Stimulated activated CD4-positive, alpha-beta T cell treated with anti-CD3 and anti-CD28 coated beads, Interleukin-1b, Interleukin-23, amount 100 ng/mL, for 1 hour (primary cell): ENCODE measurements at places on chromosomes 1 and 21.

GRCh38 chr1:43671626-43672330 lies 21.8 kb downstream of the KDM4A start:
- DNase-seq = no peak

- DNase-seq = no peak
Measured at GRCh38 chr1:51960262-51960661, 30.2 kb downstream of the RAB3B start.

GRCh38 chr21:45806042-45806441 lies 162.5 kb downstream of the PCBP3 start:
- no peak for DNase-seq

DNA sequence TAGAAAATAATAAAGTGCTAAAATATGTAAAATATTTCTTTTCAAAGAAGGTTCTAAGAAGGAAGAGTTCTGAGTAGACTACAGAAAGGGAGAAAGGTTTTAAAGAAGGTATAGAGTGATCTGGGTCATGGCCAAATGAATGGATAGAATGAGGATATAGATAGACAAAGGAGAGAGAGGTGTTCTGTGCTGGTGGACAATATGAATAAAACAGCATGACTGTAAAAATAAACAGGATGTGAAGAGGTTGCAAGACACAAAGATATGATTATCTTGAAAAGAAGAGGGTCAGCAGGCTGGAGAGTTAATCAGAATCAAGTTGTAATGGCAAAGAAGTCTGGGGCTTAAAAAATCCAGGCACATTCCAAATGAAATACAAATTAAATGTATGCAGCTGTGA lies 86.7 kb upstream of the GNG4 start:
- no peak for DNase-seq

GRCh38 chr1:52403566-52404115 lies 582 bp downstream of the ORC1 start:
- peak; percentile 10 for DNase-seq

- no peak for DNase-seq
Measured at GRCh38 chr1:170768929-170769328, 105.0 kb downstream of the PRRX1 start.

DNA sequence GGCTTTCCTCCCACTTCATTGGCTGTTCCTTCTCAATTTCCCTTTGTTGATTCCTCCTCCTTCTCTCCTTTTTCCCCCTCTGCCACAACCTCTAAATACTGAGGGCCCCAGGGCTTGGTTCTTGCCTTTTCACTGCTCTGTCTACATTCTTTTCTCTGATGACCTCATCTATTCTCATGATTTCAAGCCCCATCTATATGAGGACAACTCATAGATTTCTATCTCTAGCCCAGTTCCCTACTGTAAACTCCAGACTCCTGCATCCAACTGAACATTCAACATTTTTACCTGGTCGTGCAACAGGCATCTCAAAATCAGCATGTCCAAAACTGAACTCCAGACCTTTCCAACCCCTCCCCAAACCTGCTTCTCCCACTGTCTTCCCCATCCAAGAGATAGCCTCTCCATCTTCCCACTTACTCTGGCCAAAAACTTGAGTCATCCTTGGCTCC lies 11.5 kb upstream of the SLC9A1 start:
- DNase-seq = no peak

GRCh38 chr1:92211166-92211565 lies 6.5 kb upstream of the C1orf146 start:
- DNase-seq = no peak

- no peak for DNase-seq
Measured at GRCh38 chr1:209854196-209854595, 26.4 kb downstream of the UTP25 start.

GRCh38 chr1:78721136-78721535 lies 71.5 kb downstream of the IFI44 start:
- no peak for DNase-seq

- no peak for DNase-seq
Measured at GRCh38 chr21:16086121-16086520, 356.3 kb downstream of the USP25 start.

GRCh38 chr1:162612606-162613400 lies 19.5 kb upstream of the DDR2 start:
- no peak for DNase-seq

DNA sequence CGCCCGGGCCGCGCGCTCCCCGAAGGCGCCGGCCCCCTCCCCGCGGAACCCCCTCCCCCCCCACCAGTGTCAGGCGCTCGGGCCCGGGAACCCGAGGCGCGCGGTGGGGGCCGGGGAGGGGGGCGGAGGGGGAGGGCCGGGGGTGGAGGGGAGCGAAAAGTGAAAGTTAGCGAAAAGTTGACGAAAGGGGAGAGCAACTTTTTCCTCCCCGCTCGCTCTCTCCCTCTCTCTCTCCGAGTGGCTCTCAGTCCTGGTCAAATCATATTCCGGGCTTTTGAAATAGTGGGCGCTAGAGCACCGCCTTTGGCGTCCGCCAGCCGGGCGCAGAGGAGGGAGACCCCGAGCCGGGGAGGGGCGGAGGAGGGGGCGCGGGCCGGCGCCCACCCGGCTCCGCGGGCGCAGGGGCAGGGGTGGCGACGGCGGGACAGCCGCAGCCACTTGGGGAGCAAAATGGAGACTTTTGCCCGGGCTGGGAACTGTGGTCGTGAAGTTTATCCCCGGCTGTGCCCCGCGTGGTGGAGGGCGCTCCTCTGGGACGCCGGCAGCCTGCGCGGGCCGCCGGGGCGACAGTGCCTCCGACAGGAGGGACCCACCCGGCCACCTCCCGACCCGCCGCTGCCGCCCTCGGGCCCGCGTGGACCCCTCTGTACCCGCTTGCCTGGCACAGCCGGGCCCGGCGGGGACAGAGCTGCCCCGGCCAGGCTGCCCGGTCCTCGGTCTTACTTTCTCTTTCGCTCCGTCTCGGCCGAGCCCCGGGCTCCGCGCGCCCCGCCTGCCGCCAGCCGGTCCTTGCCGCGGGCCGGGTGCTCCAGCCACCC lies 697 bp downstream of the PRDM16 start:
- no peak for DNase-seq

DNA sequence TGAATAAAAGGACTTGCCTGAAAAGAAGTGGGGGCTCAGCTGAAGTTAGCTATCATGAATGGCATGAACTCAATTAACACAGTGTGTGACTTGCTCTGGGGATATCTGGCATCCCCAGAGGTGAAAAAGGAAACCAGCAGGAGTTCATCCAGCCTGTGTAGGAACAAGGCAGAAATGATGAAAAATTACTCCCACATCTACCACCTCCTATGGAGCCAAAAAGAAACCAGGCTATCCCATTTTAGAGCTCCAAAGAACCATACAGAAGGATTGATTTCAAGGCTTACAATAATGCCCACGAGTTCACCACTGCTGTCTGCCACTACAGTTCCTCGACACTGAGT lies 25.3 kb downstream of the TP53BP2 start:
- no peak for DNase-seq
